Suprapubic skin (tissue), 4 donors: ENCODE measurements at places on chromosomes 12 and 14. TPM values are rescaled to one million over a fixed set of nuclear protein-coding genes. Genes with fewer than 3 reads are reported as not detected.
A peak's percentile ranks its signal among the peaks of the same experiment; 100 is the strongest.

DNA sequence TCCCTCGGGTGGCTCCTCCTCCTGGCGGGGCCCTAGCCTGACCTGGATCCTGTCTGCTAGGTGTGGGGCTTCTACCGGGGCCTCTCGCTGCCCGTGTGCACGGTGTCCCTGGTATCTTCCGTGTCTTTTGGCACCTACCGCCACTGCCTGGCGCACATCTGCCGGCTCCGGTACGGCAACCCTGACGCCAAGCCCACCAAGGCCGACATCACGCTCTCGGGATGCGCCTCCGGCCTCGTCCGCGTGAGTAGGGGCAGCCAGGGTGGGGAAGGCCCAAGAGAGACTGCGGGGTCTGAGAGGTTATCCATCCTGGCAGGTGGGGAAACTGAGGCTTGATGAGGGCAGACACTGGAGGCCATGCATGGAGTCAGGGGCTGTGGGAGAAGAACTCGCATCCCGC is 4.0 kb downstream of the SLC25A47 start:
- H3K36me3 ChIP-seq: no peaks in the 10 kb centered on the region
- H3K27me3 ChIP-seq: no peaks in the 10 kb centered on the region
- H3K4me3 ChIP-seq: no peak overlapping the region

DNA sequence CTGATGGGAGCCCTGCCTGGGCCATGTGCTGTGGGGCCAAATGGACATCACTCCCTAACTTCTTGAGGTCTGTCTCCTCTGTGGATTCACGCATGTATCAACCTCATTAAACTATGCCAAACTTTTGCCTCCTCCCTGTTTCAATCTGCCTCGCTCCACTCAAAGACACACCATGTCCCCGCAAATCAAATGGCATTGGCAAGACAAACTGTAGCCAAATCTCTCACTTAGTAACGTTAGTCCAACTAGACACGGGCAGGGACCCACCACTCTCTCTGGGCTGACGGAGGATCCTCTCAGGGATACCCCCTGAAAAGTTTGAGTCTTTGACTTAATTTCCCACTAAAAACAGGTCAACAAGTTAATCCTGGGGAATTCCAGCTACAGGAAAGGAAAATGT is 8.0 kb downstream of the ZBTB39 start:
- H3K27ac ChIP-seq: no peak overlapping the region
- no peak overlapping the region for H3K4me3 ChIP-seq
- peaks cover 9% of the 10 kb centered on the region for H3K4me1 ChIP-seq
- H3K36me3 ChIP-seq: peaks cover 39% of the 10 kb centered on the region
- DNase-seq: no peak

DNA sequence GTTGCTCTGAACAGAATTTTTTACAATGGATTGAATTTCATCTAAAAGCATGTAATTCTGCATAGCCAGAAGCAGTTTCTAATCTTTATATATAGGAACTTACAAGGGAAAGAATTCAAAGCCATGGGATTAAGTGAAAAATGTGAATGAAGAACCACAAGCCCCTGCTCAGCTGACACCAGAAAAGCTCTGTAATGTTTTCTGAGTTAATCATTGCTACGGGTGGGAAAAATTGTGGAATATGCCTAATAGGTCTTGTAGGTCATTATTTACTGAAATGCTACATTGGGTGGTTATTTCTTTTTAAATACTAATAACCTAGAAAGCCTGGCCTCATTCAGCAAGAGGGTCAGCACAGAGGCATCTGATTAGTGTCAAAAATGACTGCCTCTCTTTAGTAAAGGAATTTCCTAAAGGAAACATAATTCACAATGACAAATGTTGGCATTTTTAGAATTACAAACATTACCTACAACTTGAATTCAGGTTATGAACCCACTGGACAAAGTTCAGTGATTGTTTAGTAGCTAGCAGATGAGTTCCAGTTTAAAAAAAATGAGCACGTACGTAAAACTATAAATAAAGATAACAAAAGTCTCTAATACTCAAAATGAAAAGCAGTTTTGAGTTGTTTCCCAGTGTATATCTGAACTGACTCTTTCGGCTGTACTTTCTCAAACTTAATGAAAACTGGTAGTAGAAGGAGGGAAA is 75.3 kb downstream of the BMP4 start:
- H3K27me3 ChIP-seq: no peaks in the 10 kb centered on the region
- no peak overlapping the region for H3K4me3 ChIP-seq
- no peak for DNase-seq
- H3K4me1 ChIP-seq: no peaks in the 10 kb centered on the region
- no peak overlapping the region for H3K27ac ChIP-seq

DNA sequence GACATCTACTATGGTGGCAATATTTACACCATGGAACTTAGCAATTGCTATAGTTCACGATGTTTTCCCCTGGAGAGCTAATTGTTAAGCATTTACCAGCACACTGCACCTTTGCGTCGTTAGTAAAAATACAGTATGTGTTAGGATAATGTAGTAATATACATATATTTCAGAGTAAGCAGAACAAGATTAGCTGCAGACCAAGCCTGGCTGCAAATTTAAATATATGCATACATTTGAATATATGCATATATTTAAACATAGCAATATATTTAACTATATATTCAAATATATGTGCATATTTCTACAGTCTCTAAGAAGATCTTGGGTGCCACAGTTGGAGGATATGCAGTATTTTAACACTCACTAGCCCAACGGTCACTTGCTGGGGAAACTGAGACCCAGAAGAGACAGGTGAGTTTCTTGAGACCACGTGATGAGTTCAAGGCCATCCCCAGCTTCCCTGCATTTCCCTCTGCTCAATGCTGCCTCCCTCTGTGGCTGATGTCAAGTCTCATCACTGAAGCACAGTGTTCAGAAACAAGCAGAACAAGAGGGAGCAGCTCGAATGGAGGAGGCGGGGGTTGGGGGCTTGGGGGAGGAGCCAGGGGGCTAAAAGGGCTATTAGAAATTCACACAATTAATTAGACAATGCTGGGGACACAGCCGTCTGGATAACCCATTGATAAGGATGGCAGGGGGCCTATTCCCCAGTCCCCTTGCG is 708.0 kb downstream of the MED13L start:
- no peaks in the 10 kb centered on the region for H3K36me3 ChIP-seq
- no peaks in the 10 kb centered on the region for H3K4me1 ChIP-seq
- H3K27ac ChIP-seq: no peak overlapping the region
- peaks cover 5% of the 10 kb centered on the region for H3K27me3 ChIP-seq
- H3K4me3 ChIP-seq: no peak overlapping the region

GRCh38 chr12:27112871-27113270 is 30.5 kb upstream of the C12orf71 start:
- H3K27me3 ChIP-seq: no peaks in the 10 kb centered on the region

DNA sequence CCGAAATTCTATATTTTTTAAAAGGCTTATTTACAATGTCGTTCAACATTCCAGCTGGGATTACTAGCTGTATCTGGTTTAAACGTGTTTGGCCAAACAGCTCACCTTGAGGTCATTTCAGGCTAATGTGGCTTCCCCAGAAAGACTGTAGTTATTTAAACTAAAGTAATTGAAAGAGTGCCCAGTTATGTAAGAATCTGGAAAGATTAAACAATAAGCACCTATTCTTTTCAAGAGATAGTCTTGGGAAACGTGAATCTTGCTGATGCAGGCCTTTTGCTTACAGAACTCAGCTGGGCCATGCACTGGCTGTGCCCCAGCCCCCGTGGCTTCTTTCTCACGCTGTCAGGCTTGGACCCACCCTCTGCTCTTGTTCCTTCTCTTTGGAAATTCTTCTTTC is 24.4 kb downstream of the GLRX5 start:
- H3K36me3 ChIP-seq: no peaks in the 10 kb centered on the region
- peak; percentile 7 for DNase-seq
- no peaks in the 10 kb centered on the region for H3K27me3 ChIP-seq
- no peak overlapping the region for H3K27ac ChIP-seq
- H3K4me3 ChIP-seq: no peak overlapping the region

DNA sequence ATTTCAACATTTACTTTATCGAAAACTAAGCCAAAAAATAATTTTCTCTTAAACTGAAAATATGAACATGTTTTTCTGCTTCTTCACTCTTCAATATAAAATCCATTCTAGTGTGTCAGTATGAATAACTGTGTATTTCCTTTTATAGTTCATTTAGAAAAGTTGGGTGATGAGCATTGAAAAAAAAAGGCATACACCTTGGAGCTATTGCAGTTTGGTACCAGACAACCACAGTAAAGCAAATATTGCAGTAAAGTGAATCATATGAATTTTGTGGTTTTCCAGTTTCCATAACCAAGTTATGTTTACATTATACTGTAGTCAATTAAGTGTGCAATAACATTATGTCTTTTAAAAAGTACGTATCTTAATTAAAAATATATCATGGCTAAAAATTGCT is 195.0 kb upstream of the FOXG1 start:
- no peak overlapping the region for H3K4me3 ChIP-seq
- H3K4me1 ChIP-seq: no peaks in the 10 kb centered on the region
- H3K27me3 ChIP-seq: no peaks in the 10 kb centered on the region

- H3K27ac ChIP-seq: no peak overlapping the region
- H3K4me3 ChIP-seq: no peak overlapping the region
- no peaks in the 10 kb centered on the region for H3K36me3 ChIP-seq
- no peaks in the 10 kb centered on the region for H3K4me1 ChIP-seq
- no peak for DNase-seq
Observed at GRCh38 chr12:63292471-63293221, 141.6 kb upstream of the AVPR1A start.

DNA sequence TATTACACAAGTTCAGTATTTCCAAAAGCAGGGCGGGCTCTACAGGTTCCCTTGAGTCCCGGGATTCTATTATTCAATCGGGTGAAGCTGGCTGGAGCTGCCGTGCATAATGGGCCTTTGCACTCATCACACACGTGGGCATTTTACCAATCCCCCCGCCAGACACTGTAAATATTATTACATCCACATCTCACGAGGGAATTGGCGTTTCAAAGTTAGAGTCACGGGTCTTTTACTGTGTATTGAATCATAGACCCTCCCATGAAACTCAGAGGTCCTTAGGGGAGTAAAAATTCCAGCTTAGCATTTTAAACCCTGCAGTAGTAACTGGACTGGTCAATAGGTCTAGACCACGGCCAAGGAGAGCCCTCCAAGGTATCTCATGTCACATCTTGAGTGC is 70.3 kb downstream of the MAP1LC3B2 start:
- no peak overlapping the region for H3K27ac ChIP-seq
- H3K4me3 ChIP-seq: no peak overlapping the region
- DNase-seq: peak; percentile 83
- H3K4me1 ChIP-seq: peaks cover 4% of the 10 kb centered on the region
- H3K36me3 ChIP-seq: no peaks in the 10 kb centered on the region

GRCh38 chr14:55699131-55700057 is 119.4 kb downstream of the KTN1 start:
- H3K4me1 ChIP-seq: no peaks in the 10 kb centered on the region
- H3K27ac ChIP-seq: no peak overlapping the region
- H3K36me3 ChIP-seq: no peaks in the 10 kb centered on the region
- no peaks in the 10 kb centered on the region for H3K27me3 ChIP-seq

DNA sequence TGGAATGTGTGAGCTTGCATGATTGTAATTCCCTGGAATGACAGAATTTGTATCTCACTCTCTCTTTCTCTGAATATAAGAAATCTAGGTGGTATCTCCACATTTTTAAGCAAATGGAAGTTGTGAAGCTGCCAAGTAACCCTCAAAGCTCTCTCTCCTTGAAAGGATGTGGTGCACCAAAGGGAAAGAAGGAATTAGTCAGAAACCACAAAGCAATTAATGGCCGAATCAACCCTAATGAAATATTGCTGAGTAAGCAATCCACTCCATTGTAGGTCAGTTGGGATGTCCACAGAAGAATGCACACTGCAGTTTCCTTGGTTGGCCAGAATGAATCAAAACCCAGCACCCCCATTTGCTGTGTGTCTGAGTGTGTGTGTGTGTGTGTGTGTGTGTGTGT is 153.5 kb downstream of the KCNA5 start:
- H3K27ac ChIP-seq: no peak overlapping the region
- H3K4me1 ChIP-seq: no peaks in the 10 kb centered on the region
- H3K27me3 ChIP-seq: peaks cover 11% of the 10 kb centered on the region
- H3K36me3 ChIP-seq: no peaks in the 10 kb centered on the region
- no peak overlapping the region for H3K4me3 ChIP-seq

DNA sequence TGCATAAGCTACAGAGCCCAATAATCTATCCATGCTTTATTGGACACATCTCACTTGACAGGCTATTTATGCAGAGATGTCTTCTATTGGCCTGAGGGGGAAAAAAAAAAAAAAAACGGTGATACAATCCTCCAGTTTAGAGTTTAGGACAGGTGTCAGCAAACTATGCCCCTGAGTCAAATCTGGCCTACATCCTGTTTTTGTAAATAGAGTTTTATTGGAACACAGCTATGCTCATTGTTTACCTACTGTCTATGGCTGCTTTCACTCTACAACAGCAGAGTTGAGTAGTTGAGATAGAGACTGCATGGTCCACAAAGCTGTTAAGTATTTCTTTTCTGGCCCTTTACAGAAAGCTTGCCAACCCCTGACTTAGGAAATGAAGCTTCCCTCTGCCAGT is 403.1 kb downstream of the C12orf75 start:
- H3K27ac ChIP-seq: no peak overlapping the region
- H3K4me1 ChIP-seq: peaks cover 2% of the 10 kb centered on the region
- no peaks in the 10 kb centered on the region for H3K36me3 ChIP-seq

DNA sequence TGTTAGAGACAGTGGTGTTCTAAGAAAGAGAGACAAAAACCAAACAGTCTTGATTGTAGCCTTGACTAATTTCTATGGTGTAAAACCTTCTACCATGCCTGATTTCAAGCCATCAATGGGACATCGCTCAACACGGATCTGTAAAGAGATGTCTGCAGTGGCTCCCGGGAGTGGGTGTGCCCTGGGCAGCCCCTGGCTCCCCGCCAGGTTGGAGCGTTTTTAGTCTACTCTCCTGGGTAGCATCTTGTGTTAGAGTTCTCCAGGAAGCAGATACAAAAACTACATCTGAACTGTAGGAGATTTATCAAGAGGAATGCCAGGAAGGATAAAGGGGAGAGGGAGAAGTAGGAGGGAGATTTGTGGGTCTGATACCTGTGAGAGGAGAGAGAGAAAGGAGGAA is 1212.9 kb downstream of the BCL11B start:
- H3K4me3 ChIP-seq: no peak overlapping the region
- no peaks in the 10 kb centered on the region for H3K36me3 ChIP-seq
- H3K4me1 ChIP-seq: no peaks in the 10 kb centered on the region
- H3K27me3 ChIP-seq: no peaks in the 10 kb centered on the region
- DNase-seq: no peak

- peaks cover 18% of the 10 kb centered on the region for H3K4me1 ChIP-seq
- H3K36me3 ChIP-seq: no peaks in the 10 kb centered on the region
- H3K27ac ChIP-seq: peak overlapping the region; percentile 71
- DNase-seq: peak; percentile 83
- H3K27me3 ChIP-seq: no peaks in the 10 kb centered on the region
Observed at GRCh38 chr12:104177663-104178501, 37.7 kb upstream of the TXNRD1 start.

- no peak overlapping the region for H3K4me3 ChIP-seq
- H3K36me3 ChIP-seq: peaks cover 41% of the 10 kb centered on the region
- no peaks in the 10 kb centered on the region for H3K4me1 ChIP-seq
- no peaks in the 10 kb centered on the region for H3K27me3 ChIP-seq
- H3K27ac ChIP-seq: no peak overlapping the region
Observed at GRCh38 chr14:102708494-102708893, 68.8 kb upstream of the TRAF3 start.

GRCh38 chr12:64566122-64566521 is 44.2 kb upstream of the RASSF3 start:
- H3K36me3 ChIP-seq: no peaks in the 10 kb centered on the region
- no peak overlapping the region for H3K4me3 ChIP-seq
- H3K27me3 ChIP-seq: no peaks in the 10 kb centered on the region

SIX1 gene
- total RNA-seq: 0.31 TPM

COX8C gene
- total RNA-seq: not detected

APOF gene
- total RNA-seq: not detected

LRP1-AS gene
- not detected for total RNA-seq

KCNC2 gene
- not detected for total RNA-seq

RASSF8 gene
- 5.4 TPM for total RNA-seq

GPRC5A gene
- total RNA-seq: 6.6 TPM

CHD8 gene
- total RNA-seq: 114 TPM

SLCO1B1 gene
- total RNA-seq: not detected

CFAP54 gene
- not detected for total RNA-seq
